ENCODE measurements at places on chromosomes 6 and 20.

DNA sequence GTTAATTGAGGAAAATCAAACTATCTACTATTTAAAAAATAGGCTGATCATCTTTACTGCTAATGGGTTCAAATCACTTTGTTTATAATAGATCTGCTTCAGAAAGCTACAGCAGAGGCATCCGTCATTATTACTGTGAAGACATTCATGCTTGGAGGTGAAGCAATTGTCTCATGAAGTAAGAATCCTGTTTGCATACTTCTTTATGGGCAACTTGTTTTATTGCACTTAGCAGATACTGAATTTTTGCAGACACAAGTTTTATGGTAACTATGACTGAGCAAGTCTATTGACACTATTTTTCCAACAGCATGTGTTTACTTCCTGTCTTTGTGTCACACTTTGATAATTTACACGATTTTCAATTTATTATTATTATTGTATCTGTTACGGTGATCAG, 573.9 kb downstream of the RFPL4B start:
- no peak for DNase-seq

- no peak for DNase-seq
These were observed 316.3 kb upstream of the ECI2 start for GRCh38 chr6:4451718-4452117.

DNA sequence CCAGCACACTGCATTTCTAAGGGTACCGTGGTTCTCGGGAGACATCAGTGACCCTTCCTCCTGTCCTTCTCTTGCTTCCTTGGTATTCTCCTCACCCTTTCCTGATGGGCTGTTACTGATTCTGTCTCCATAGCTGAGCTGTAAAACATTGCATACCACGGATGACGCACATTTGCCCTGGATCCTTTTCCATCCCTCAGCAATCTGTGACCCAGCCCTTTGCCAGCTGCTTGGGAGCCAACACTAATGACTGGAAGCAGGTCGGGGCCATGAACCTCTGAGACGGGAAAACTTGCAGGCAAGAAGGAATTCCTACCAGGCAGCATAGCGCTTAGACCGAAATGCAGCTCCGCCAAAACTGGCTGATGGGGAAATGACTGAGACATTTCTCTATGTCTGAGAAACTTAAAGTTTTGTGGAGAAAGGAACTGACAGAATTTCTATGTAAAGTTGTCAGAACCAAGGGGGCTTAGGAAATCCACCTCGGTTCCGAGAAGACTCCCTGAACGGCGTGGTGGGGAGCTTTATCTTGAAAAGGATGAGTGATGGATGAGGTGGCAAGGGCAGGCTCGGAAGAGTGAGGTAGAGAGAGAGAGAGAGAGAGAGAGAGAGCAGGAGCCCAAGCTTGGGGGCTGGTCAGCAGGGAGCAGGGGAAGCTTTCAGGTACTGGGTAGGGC, 19.2 kb downstream of the TUBB2B start:
- DNase-seq = no peak

- DNase-seq = no peak
These were observed 15.2 kb downstream of the CDH4 start for GRCh38 chr20:61267241-61267640.

GRCh38 chr20:45765980-45766379, 25.7 kb downstream of the WFDC3 start:
- no peak for DNase-seq

- DNase-seq = no peak
These were observed 198.5 kb upstream of the RSPO3 start for GRCh38 chr6:126919947-126920346.

DNA sequence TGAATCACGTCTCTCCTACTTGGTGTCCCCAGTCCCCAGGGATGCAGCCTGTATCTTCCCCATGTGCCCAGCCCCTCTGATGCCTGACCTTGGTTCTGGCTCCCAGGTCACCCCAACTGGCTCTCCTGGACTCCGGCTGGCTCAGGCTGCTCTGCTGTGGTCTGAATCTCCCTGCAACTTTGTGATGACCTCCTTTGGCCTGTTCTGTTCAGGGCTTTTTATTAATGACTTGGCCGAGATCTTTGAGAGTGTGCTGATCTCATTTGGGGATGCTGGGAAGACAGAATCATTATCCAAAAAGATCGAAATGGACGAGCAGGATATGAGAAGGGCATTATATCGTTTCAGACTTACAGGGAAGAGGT, 67.4 kb downstream of the IGF2R start:
- no peak for DNase-seq

DNA sequence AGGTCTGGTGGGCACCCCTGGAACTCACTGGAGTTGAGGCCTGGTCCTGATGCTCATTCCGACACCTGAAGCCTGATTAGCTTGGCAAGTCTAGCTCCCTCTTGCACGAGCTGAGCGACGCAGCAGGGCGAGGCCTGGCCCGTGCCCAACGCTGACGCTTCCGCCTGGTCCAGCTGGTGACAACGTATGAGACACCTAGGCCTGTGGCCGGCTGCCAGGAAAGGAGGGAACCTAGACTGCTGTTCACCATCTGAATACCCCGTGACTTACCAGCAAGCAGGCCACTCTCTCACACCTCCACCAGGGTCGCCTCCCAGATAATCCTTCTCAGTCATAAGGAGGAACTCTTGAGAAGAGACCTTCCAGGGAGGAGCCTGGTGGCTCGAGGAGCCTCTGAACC, 24.5 kb downstream of the YTHDF1 start:
- no peak for DNase-seq

- DNase-seq = no peak
These were observed 33.2 kb upstream of the VEGFA start for GRCh38 chr6:43736844-43737243.

- DNase-seq = no peak
These were observed 182.5 kb downstream of the ZNF217 start for GRCh38 chr20:53411129-53411528.

- no peak for DNase-seq
These were observed 114.5 kb upstream of the SOX4 start for GRCh38 chr6:21478883-21479539.

- peak; percentile 46 for DNase-seq
These were observed 106.9 kb downstream of the IPCEF1 start for GRCh38 chr6:154249499-154250298.

- DNase-seq = no peak
These were observed 10.7 kb upstream of the MLIP start for GRCh38 chr6:54100411-54101006.

DNA sequence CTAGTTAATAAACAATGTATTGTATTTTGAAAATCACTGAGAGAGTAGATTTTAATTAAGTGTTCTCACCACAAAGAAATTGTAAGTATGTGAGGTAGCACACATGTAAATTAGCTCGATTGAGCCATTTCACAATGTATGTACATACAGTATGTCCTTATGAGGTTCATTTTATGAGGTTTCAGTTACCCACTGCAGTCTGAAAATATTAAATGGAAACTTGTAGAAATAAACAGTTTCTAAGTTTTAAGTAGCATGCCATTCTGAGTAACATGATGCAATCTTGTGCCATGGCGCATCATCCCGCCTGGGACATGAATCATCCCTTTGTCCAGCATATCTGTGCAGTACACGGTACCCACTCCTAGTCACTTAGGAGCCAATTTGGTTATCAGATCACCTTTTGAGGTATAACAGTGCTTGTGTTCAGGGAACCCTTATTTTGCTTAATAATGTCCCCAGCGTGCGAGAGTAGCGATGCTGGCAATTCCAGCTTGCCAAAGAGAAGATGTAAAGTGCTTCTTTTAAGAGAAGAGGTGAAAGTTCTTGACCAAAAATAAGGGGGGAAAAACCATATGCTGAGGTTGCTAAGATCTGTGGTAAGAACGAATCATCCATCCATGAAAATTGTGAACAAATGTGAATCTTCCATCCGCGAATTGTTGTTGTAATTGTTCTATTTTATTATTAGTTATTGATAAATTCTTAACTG, 64.7 kb downstream of the KCNS1 start:
- peak; percentile 64 for DNase-seq

- DNase-seq = peak; percentile 91
These were observed 22.6 kb upstream of the HLA-DQB2 start for GRCh38 chr6:32785781-32786533.

DNA sequence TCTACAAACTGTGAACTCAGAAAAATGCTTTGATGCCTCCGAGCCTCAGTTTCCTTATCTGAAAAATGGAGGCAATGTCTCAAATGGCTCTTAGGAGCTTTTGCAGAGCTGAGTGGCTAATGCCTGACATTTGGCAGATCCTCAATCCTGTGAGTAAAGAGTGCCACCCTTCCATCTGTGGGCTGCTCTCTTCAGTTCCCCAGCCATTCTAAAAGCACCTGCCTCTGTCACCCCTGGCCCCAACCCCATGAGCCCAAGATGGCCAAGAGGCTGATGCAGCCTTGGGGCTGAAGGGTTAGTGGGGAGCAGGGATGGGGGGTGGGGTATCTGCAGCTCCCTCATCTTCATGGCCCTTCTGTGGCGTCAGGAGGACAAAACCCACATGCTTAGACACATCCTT, 14.5 kb upstream of the GUCA1A start:
- no peak for DNase-seq

- peak; percentile 50 for DNase-seq
These were observed 176.7 kb downstream of the BMP7 start for GRCh38 chr20:57089699-57090144.

- no peak for DNase-seq
These were observed 218.9 kb downstream of the SLC24A3 start for GRCh38 chr20:19431316-19431700.

GRCh38 chr6:134176264-134176975, 124.0 kb upstream of the SLC2A12 start:
- no peak for DNase-seq

DNA sequence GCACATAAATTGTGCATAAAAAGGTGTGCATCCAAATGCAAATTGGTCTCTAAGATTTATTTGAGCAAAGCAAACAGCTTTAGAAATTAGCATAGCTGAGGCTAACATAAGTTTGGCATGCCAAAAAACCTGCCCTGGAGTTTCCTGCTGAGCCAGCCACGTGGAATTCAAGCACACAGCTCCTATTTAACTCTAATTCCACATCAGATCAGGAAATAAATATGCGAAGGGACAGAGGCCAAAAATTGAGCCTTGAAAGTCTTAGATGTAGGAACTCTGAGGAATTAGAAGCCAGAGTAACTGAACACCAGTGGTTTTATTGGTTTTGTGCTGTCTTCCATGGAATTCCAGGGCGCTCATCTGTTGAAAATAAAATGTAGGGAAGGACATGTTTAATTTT, 19.6 kb downstream of the SOBP start:
- no peak for DNase-seq

DNA sequence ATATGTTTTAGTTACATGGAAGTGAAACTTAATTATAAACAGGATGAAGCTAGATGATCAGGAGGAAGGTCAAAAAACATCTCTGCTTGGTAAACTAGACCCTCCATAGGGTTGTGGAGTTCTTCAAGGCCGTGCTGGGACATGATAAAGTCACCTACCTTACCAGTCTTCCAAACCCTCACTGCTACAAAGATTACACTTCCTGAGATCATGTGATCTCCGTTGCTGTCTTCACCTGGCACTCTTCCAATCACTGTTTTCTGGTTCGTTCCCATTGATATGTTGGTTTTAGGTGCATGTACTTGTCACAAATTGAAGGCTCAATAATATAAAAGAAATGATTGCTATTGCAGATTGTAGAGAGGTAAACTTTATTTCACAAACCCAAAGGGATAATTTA, 161.5 kb upstream of the MAN1A1 start:
- no peak for DNase-seq

GRCh38 chr20:62875419-62876361, 14.1 kb upstream of the TCFL5 start:
- DNase-seq = no peak

DNA sequence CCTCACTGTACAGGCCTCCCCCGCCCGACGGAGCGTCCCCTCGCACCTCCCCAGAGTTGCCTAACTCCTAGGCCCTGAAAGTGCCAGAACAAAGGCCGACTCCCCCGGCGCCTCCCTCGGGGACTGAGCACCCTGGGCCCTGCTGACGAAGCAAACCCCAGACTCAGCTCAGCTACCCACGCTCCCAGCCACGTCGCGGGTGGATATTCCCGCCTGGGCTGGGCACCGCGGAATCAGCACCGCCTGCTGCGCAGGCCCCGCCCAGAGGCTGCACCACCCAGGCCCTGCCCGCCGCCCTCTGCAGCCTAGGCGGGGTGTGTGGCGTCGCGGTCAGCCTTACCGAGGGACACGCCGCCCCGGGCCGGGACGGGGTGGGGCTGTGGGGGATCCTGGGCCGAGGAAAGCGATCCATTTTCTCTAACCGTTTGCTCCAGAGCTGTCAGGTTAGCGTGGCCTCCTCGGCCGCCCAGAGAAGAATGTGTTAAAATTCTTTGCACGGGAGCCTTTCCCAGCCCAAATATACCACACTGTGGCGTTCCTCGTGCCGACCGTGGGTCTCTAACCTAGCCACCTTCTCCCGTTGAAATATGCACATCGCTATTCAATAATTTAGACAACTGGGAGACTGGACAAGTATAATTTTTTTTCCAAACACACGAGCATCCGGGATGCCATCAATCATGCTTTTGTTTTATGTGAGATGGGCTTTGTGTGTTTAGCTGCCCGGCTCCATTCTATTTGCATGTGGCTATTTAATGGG, 31.4 kb downstream of the TFAP2A start:
- DNase-seq = no peak

- no peak for DNase-seq
These were observed 91.9 kb upstream of the NXT1 start for GRCh38 chr20:23258747-23259121.

DNA sequence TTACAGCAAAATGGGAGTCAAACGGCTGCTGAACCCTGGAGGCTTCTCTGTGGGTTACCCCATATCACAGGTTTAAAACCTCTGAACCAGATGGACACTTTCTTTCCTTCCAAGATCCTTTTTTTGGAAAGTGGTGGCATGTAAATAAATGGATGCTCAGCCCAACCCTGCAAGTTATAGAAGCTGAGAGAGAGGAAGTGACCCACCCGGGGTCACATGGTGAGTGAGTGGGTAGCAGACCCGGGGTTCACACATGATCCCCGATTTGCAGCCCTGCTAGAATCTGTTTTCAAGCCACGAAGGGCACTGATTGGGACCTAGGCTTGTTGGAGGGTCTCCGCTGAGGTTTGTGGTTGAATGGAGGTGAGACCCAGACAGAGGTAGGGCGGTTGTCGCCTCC, 32.0 kb downstream of the SIRPA start:
- peak; percentile 58 for DNase-seq

GRCh38 chr6:34062156-34062555, 83.7 kb downstream of the GRM4 start:
- DNase-seq = no peak

DNA sequence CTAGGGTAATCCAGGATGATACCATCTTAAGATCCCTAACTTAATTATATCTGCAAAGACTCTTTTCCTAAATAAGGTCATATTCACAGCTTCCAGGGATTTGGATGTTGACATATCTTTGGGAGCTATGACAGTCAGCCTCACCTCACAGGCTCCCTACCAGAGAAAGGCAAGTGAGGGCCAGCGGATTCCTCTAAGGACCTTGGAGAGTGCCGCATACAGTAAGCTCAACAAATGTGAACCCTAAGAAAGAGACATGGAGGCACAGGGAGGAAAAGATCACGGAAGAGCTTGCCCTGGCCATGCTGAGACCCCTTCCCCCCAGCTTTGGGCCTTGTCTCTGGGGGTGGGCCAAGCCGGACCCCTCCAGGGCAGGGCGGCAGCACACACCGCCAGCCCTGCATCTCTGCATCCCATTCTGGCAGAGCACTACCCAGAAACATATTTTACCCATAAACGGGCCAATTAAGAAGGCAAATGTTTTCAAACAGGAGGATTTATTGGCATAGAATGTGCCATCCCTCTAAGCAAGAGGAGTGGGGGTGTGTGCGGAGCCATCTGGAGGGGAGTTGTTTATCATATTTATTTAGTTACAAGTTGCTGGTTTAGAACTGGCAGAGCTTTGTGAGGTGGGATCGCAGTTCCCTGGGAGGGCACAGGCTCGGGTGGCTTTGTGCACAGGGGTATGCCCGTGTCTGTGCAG, 55.4 kb downstream of the CHMP4B start:
- DNase-seq = no peak

GRCh38 chr6:79071547-79071946, 6.5 kb downstream of the PHIP start:
- DNase-seq = no peak
